Lower lobe of right lung (tissue), 2 donors: ENCODE measurements at places on chromosomes 7 and 10.

DNA sequence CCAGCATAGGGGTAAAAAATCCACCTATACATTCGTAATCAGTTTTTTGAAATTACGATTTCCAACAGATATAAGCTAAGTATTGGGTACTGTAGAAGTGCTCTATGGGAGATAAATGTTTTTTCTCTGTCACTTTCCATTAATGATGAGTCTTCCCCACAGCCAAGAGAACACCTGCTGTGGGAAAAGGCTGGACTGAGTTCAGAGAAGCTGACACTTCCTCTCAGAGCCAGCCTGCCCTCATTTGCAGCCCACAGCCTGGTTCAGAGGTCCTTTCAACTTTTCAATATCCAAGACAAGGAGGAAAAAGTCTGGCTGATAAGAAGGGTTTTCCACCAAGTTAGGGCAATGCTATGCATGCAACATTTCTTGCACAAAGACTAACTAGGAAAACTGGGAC, 64.5 kb upstream of the DNAJB12 start:
- no peak for DNase-seq

DNA sequence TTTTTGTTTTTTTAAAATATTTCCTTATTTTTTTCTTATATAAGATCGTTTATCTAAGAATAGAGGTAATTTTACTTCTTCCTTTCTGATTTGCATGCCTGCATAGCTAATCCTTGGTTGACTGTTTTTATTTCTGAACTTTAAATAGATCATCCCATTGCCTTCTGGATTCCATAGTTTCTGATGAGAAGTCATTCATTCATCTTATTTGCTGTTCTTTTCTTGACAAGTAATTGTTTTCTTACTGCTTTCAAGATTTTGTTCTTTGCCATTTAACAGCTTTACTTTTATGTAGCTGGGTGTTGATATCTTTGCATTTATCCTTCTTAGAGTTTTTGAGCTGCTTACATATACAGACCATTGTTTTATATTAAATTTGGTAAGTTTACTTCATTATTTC, 437.9 kb downstream of the SDK1 start:
- DNase-seq, result no peak

- DNase-seq, result no peak
Observed at GRCh38 chr7:38950309-38950708, 27.4 kb upstream of the POU6F2 start.

GRCh38 chr10:36675458-36675880, 449.9 kb upstream of the ANKRD30A start:
- DNase-seq, result no peak

- DNase-seq, result no peak
Observed at GRCh38 chr10:71217266-71218045, 5.1 kb downstream of the UNC5B start.

GRCh38 chr7:37642028-37642540, 41.5 kb upstream of the GPR141 start:
- DNase-seq, result no peak

DNA sequence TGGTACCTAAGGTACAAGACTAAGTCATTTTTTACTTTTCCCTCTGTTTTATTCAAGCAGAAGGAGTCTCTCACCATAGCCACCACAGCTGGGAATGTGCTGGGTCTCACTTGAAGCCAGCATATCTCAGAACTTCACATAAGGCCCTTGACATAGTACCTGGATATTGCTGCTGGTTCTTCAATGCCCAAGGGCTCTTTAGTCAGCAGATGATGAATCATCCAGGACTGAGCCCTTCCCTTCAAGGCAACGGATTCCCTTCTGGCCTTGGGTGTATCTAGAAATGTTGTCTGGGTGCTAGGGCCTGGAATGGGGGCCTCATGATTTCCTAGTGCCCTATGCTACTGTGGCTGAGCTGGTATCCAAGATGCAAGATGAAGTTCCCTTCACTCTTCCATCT, 93.9 kb downstream of the ADCYAP1R1 start:
- no peak for DNase-seq

DNA sequence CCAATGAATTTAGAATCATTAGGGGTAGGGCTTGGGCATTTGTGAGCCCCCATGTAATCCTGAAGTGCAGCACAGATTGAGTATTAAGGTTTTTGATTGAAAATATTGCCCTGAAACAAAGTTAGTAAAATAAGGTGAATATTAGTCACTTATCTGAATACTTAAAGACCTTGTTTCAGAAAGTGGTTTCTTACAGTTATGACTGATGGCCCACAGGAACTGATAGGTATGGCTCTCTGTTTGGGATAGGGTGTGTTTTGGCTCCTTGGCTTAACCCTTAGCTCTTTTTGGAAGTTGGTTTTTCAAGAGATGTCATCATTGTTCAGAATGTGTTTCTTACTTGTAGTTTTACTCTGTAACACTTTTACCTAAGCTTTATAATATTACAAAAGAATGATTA, 34.8 kb downstream of the MDFIC start:
- no peak for DNase-seq

GRCh38 chr10:23496727-23497126, 57.9 kb downstream of the OTUD1 start:
- no peak for DNase-seq

- no peak for DNase-seq
Observed at GRCh38 chr10:67050415-67050814, 124.6 kb downstream of the LRRTM3 start.

- no peak for DNase-seq
Observed at GRCh38 chr10:126499744-126500143, 111.5 kb upstream of the ADAM12 start.

- no peak for DNase-seq
Observed at GRCh38 chr7:18393465-18394118, 102.0 kb upstream of the HDAC9 start.

DNA sequence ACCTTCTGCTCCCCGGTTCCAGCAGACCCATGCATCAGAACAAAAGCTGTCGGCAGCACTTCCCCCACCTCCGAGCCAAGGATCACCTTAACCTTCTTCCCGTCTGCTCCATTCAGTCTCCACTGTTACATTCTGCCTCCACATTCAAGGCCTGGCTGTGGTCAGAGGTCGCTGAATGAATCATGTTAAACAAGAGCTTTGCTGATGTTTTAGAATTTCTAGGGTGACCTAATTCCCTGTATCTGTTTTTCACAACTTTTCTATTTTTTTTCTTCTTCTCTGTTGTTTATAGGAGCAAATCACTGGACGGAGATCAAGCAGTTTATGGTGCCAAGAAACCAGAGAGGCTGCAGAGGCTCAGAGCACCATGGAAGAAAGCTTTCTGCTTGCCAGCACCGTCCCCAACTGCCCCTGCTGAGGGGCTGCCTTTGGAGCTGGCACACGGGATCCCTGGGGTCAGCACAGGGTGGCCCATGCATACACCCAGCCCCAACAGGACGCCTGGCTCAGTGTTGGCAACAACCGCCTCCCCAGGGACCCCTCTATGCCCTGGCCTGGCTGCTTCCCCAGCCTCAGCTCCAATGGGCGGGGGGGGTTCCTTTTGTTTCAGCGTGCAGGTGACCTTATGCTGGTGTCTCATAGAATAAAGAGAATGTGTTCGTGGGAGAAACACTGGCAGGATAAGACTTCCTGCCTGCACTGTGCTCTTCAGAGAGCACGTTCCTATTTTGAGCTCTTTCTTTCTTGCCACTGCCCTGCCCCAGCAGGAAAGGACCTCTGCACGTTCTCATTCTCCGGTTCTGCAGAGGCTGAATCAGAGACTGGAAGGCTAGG, 182.7 kb upstream of the LYZL2 start:
- no peak for DNase-seq

GRCh38 chr7:140212100-140212881, 35.5 kb upstream of the KDM7A start:
- DNase-seq, result no peak

GRCh38 chr7:67435894-67436535, 439.4 kb downstream of the TYW1 start:
- DNase-seq, result no peak

- DNase-seq, result peak; percentile 25
Observed at GRCh38 chr7:157811946-157812345, 475.1 kb downstream of the DNAJB6 start.

GRCh38 chr10:59279991-59280505, 82.3 kb downstream of the FAM13C start:
- DNase-seq, result no peak
